ENCODE measurements at places on chromosomes 5 and 9.

- no peak for DNase-seq
These were observed 4.3 kb upstream of the SLC36A2 start for GRCh38 chr5:151351671-151352070.

DNA sequence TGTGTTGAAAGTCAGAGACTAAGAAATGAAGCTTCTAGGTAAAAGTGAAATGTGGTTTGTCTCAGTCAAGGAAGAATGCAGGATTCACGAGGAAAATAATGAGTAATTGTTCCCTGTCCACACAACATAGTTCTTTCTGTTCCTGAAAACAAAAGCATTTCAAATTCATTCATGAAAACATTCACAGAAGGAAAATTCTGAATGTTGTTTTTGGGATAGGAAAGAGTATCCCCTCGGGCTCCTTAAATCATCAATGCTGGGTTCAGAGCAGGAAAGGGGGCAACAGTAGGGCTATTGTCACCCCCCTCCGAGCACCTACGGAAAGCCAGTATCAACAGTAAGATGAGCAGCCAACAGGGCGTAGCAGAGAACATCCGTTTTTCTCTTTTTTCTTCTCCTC lies 769.9 kb upstream of the ADAMTS16 start:
- no peak for DNase-seq

GRCh38 chr9:12735665-12736064 lies 39.2 kb upstream of the LURAP1L start:
- DNase-seq = no peak

GRCh38 chr5:96067894-96068614 lies 106.4 kb upstream of the ELL2 start:
- DNase-seq = peak; percentile 82

- no peak for DNase-seq
These were observed 513 bp upstream of the RNF180 start for GRCh38 chr5:64165160-64165499.

DNA sequence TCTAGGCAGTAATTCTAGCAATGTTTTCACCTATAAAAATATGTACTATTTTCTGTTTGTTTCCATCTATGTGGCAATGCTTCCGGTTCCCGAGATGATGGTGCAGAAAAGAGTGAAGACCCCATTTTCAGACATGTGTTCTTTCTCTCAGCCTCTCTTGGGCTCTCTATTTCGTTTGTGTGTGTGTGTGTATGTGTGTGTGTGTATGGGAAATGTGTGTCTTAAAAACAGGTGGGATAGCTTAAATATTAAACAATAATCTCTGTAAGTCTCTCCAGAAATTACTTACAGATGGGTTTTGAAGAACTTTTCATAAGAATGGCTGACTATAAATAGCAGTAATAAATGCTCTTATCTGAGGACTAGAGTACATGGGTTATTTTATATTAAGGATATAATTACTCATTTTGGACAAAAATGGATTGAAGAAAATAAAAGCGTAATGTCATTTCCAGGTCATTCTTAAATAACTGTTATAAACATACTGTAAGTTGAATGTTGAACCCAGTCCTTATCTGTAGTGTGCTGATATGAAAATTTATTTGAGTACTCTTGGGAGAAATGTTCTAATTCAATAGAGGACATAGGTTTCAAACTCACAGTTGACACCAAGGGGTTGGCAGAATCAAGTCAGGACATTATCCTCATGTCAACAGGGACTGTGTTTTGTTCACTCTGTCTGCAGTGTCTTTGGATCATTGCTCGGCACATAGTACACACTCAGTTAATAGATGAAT lies 31.1 kb downstream of the PCSK5 start:
- no peak for DNase-seq

DNA sequence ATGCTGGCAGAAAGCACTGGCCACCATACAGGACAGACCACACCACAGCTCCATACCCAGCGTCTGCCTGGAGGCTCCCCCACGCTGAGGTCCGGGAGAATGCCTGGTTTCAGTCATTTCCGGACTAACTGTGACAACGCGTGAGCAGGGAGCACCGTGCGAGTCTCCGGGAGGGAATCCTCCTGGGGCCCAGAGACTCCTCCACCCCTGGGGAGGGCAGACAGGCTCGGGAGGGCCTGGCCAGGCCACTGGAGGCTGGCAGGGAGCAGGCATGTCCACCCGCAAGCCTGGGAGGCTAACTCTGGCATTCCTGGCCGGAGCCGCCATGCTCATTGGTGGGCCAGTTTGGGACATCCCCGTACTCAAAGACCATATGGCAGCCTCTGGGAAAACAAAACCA lies 6.5 kb downstream of the BRD3OS start:
- no peak for DNase-seq

GRCh38 chr9:4318741-4319140 lies 18.9 kb upstream of the GLIS3 start:
- no peak for DNase-seq

DNA sequence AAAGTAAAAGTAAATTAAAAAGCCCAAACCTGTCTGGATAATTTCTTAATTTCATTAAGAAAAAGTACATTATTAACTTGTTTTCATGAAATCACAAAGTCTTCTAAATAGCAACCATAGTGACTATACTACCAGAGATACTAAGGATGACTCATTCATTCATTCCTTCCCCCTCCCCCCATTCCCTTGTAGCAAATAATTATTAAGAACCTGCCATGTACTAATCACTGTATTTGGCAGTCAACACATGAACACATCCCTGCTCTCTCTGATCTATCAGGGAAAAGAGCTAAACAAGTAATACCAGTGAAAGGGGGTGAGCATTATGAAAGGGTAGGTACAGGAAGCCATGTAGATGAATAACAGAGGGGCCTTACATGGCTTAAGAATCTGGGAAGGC lies 203.9 kb downstream of the CWC27 start:
- DNase-seq = no peak

DNA sequence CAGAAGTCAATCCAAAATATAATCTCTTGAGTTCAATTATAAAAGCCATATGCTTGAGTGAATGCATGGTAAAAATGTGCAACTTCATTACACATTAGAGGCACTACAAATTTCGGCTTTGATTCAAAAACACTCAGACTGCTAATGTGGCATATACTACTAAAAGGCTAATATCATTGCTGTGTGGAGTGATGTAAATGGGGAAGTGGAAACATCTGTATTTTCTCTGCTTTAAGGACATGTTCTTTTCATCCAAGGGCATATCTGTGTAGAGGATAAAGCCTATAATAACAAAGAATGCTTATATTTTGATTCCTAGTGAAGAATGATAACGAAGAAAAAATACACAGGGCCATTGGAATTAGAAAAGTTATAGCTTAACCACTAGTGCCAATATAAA lies 643.9 kb upstream of the ZNF608 start:
- DNase-seq = no peak

DNA sequence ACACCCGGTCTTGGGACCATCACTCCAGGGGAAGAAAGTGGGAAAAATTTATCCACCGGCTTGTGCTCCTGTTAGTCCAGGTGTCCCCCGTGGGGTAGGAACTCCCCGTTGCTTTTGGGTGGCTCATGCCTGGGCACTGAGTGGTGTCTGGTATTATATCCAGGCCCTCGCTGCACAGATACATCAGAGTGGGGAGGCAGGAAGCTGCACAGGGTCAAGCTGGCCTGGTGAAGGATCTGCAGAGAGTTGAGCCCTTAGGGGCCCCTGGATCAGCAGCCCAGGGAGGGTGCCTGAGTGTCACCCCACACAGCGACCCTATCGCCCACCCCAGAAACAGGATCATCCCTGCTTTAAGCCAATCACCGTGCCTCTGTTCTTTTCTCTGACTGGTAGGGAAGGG lies 24.4 kb upstream of the COL5A1 start:
- DNase-seq = no peak

DNA sequence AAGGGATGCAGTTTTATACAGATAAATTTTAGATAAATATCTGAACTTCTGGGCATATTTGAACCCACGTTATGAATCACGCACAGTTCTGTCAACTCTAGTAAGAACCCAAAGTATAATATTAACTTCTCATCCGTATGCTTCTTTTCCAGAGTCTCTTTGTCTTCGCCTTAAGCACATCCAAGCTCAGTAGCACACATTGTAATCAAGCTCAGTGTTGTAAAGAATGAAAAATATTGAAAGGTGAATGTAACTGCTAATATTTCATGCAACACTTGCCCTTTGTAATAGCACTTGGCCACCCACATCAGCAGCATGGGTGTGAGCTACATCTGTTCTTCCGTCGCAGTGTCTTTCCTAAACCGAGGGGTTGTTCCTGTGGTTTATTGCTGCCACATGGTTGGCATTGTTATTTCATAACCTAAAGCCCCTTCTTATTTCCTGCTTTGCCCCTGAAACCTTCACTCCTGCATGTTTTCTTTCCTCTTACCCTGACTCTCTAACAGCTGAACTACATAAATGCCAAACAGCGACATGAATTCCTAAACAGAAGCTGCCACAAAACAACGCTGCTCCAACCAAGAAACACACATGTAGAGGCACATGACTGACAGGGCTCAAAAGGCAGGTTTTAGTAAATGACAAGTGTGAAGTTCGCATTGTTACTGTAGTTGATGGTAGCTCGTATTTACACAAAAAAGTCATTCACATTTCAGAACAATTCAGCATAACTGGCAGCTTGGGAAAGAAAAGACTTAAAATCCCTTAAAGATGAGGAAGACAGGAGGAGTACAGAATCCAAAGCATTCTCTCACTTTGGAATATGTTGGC lies 190.1 kb upstream of the MEF2C start:
- DNase-seq = no peak

DNA sequence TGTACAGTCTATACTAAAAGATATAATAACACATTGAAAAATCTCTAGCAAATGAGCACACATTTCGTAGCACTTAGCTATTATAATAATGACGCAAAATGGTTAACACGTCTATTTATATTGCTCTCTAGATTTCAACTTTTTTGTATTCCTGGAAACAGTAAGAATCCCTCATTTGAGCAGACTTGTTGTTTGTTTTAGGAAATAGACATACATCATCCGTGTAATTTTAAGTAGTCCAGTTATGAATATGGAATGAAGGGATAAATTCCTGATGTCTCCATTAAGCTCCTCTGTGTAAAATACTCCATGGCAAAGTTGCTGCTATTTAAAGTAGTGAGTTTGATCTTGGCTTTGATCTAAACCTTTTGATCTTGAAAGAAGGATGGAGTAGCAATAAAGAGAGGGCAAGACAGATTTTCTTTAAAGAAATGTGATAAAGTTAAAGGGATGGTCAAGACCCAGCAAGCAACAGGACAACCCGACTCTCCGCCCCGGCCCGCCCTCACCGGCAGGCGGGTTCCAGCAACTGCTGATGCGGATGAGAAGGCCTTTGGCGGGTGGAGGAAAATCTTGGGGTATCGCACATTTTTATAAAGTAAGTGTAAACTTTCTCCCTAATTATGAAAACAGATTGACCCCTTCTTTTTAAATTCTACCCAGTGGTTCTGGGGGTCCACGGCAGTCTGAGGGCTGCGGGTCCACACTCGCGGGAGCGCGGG lies 277.4 kb downstream of the AOPEP start:
- peak; percentile 60 for DNase-seq

- no peak for DNase-seq
These were observed 68.5 kb downstream of the IL31RA start for GRCh38 chr5:55919625-55920024.

GRCh38 chr5:12237837-12238575 lies 333.8 kb upstream of the CTNND2 start:
- no peak for DNase-seq

- DNase-seq = no peak
These were observed 111.1 kb downstream of the UGCG start for GRCh38 chr9:112007575-112008240.

- no peak for DNase-seq
These were observed 47.9 kb downstream of the MAMDC2 start for GRCh38 chr9:70091572-70091971.

- peak; percentile 37 for DNase-seq
These were observed 3.4 kb upstream of the GCNT4 start for GRCh38 chr5:75055727-75056144.

GRCh38 chr9:136551401-136552116 lies 5.7 kb upstream of the NOTCH1 start:
- DNase-seq = peak; percentile 92
